ENCODE measurements at places on chromosomes 7 and 10. TPM values are rescaled to one million over a fixed set of nuclear protein-coding genes. Genes with fewer than 3 reads are reported as not detected.

Gene ZNF239
- 1.3 TPM for total RNA-seq

Gene SPDYE6
- total RNA-seq: not detected

Gene C10orf90
- total RNA-seq: not detected

Gene PDE6C
- total RNA-seq: not detected

Gene RNLS
- 50.8 TPM for total RNA-seq

Gene TWIST1
- total RNA-seq: 12.3 TPM

Gene LIPM
- not detected for total RNA-seq

Gene FAM170B
- total RNA-seq: not detected

Gene RNF133
- total RNA-seq: 0.28 TPM

Gene PLEKHS1
- total RNA-seq: not detected

Gene TRPV6
- under 0.01 TPM for total RNA-seq

Gene MUC12
- not detected for total RNA-seq

Gene C1QL3
- total RNA-seq: not detected

Gene NUTM2B
- 1.2 TPM for total RNA-seq

Gene CFAP46
- total RNA-seq: 0.15 TPM

Gene SUN3
- total RNA-seq: not detected

Gene KCND2
- total RNA-seq: 0.97 TPM

Gene BTBD16
- 0.29 TPM for total RNA-seq

Gene GIMAP4
- 48.8 TPM for total RNA-seq

Gene CD36
- total RNA-seq: 14.9 TPM

Gene KLF6
- 14.4 TPM for total RNA-seq

Gene CTAGE4
- not detected for total RNA-seq

Gene FOXP2
- 2.2 TPM for total RNA-seq

Gene OR2A5
- not detected for total RNA-seq

Gene APBB1IP
- 13.8 TPM for total RNA-seq

Gene CFAP70
- total RNA-seq: 6.0 TPM

Data from adrenal gland (tissue), 19 donors.